ENCODE measurements at places on chromosomes 12 and 14. TPM values are rescaled to one million over a fixed set of nuclear protein-coding genes. Genes with fewer than 3 reads are reported as not detected.

- DNase-seq = no peak
- H3K27me3 ChIP-seq = no peaks in the 10 kb centered on the region
- no peaks in the 10 kb centered on the region for H3K36me3 ChIP-seq
- no peaks in the 10 kb centered on the region for H3K4me1 ChIP-seq
Measured at GRCh38 chr12:108886873-108887629, 7.2 kb downstream of the DAO start.

DNA sequence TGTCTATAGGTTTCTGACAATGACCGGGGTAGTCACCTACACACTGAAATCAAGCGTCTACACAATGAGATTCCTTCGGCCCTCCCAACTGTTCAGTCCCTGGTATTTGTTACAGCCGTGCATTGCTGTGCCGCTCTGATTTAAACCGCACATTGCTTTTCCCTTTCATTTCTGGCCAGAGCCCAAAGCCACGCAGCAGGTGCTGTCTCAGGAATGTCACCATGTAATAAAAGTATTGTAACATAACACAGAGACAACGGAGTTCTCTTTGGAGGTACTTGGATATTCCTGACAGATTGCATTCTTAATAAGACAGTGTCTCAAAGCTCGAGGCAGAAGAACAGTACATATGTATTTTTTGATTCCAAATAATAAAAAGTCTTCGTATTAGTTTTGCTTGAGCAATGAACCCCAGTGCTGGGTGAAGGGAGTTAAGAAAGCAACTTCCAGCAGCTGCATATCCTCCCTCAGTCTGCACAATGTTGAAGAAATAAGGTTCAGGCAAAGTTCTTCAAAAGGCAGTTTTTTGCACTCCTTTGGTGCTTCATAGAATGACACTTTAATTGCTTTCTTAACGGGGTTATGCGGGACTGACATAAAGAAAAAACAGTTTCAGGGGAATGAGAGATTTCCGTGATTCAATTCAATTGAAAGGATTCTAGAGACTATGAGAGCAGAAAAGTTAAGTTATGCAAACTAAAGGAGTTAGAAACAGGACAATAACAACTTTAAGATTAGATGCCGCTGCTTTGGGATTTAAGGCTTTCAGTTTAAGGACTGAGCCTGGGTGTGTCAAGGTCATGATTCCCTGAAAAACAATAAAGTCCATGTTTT, 288.7 kb upstream of the FLRT2 start:
- H3K4me3 ChIP-seq = no peak overlapping the region
- no peaks in the 10 kb centered on the region for H3K27me3 ChIP-seq
- DNase-seq = no peak
- no peaks in the 10 kb centered on the region for H3K4me1 ChIP-seq

- H3K4me3 ChIP-seq = no peak overlapping the region
- no peaks in the 10 kb centered on the region for H3K4me1 ChIP-seq
- DNase-seq = no peak
Measured at GRCh38 chr14:101062601-101063000, 159.1 kb upstream of the RTL1 start.

- H3K27me3 ChIP-seq = no peaks in the 10 kb centered on the region
- no peak for DNase-seq
- H3K36me3 ChIP-seq = no peaks in the 10 kb centered on the region
- no peak overlapping the region for H3K27ac ChIP-seq
- no peak overlapping the region for H3K4me3 ChIP-seq
- H3K4me1 ChIP-seq = no peaks in the 10 kb centered on the region
Measured at GRCh38 chr14:56159066-56159465, 40.9 kb downstream of the PELI2 start.

DNA sequence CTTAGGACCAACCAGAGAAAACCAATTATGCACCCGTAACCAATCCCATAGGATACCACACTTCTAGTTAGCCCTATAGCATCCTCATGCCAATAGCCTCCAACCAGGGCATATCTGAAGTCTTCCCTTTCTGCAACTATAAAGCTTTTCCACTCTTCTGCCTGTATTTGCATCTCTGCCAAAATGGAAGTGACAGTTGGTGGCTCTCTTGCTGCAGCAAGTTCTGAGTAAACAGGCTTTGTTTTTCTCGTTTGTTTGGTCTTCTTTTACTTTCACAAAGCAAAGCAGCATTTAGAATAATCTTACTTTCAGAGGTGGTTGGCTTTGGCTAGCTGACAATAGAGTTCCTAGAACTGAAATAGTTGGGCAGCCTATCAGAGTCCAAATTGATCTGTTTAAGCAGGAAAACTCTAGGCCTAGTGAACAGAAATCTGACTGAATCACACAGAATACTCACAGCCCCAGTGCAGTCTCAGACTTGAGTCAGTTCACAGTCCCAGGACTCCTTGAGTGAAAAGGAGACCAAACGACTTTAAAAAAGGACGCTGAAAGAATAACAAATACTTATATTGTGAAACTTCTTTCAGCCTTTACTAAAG, 1029.7 kb upstream of the LRFN5 start:
- no peaks in the 10 kb centered on the region for H3K27me3 ChIP-seq
- H3K4me1 ChIP-seq = no peaks in the 10 kb centered on the region
- no peak for DNase-seq
- no peaks in the 10 kb centered on the region for H3K36me3 ChIP-seq
- H3K4me3 ChIP-seq = no peak overlapping the region

The SOX5 gene
- 0.52 TPM for total RNA-seq

The LRP1-AS gene
- total RNA-seq = not detected

The PRB2 gene
- not detected for total RNA-seq

DNA sequence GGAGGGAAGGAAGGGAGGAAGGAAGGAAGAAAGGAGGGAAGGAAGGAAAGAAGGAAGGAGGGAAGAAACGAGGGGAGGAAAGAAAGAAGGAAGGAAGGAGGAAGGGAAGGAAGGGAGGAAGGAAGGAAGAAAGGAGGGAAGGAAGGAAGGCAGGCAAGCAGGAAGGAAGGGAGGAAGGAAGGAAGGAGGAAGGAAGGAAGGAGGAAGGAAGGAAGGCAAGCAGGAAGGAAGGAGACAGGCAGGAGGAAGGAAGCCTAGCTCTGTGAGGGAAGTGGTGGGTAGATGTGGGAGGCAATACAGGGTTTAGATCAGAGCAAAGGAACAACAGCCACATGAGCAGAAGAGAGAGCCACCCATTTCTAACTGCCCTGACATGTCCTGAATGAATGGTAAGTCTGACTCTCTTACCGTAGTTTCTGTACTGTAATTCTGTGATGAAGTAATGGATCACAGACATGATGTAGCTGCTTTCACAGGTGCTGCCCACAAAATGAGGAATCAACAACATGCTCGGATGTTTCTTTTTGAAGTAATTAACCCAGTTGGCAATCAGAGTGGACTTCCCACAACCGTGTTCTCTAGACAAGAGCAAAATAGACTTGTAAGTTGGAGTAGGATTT, 24.4 kb upstream of the HSP90B1 start:
- no peak for DNase-seq
- H3K36me3 ChIP-seq = no peaks in the 10 kb centered on the region
- H3K27ac ChIP-seq = no peak overlapping the region
- no peaks in the 10 kb centered on the region for H3K4me1 ChIP-seq

The SETD1B gene
- total RNA-seq = 17.5 TPM

DNA sequence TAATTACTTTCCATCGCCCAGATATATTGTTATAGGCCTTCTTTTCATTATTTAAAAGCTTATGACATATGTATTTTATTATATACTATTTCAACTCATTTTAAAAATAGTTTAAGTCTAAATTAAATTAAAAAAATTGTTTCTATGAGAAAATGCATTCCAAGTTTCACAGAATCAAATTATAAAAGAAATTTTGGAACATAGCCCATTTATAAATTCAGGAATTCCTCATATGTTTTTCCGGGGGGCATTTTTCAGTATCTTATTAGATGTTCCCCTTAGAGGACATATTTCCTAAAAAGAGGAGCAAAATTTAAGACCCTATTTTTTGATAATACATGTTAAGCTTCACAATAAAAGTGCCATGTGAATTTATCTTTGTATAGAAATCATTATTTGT, 119.9 kb upstream of the ATP2B1 start:
- no peaks in the 10 kb centered on the region for H3K27me3 ChIP-seq
- H3K36me3 ChIP-seq = no peaks in the 10 kb centered on the region
- H3K4me3 ChIP-seq = no peak overlapping the region
- no peak for DNase-seq
- H3K27ac ChIP-seq = no peak overlapping the region
- H3K4me1 ChIP-seq = peaks cover 12% of the 10 kb centered on the region

The UBE2N gene
- 140 TPM for total RNA-seq

DNA sequence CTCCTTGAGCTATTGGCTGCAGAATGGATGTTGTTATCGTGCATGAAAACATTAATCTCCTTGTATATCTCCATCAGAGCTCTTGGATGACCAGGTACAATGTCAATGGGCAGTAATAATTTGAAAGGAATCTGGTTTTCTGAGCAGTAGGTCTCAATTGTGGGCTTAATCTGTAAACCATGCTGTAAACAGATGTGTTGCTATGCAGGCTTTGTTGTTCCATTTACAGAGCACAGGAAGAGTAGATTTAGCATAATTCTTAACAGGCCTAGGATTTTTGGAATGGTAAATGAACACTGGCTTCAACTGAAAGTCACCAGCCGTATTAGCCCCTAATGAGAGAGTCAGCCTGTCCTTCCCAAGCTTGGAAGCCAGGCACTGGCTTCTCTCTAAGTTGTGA, 50.4 kb downstream of the ATG14 start:
- DNase-seq = no peak
- no peaks in the 10 kb centered on the region for H3K4me1 ChIP-seq
- no peak overlapping the region for H3K27ac ChIP-seq

GRCh38 chr12:65325183-65325582, 46.7 kb downstream of the MSRB3 start:
- H3K4me3 ChIP-seq = no peak overlapping the region
- no peak overlapping the region for H3K27ac ChIP-seq
- H3K36me3 ChIP-seq = no peaks in the 10 kb centered on the region
- H3K27me3 ChIP-seq = no peaks in the 10 kb centered on the region
- H3K4me1 ChIP-seq = peaks cover 17% of the 10 kb centered on the region

Data from HCT116 (cell line).